ENCODE measurements at places on chromosomes 7 and 10.
A peak's percentile ranks its signal among the peaks of the same experiment; 100 is the strongest.

GRCh38 chr10:17497446-17498030, 43.1 kb upstream of the ST8SIA6 start:
- no peak for DNase-seq

GRCh38 chr10:79495791-79496190, 16.5 kb upstream of the EIF5AL1 start:
- no peak for DNase-seq

DNA sequence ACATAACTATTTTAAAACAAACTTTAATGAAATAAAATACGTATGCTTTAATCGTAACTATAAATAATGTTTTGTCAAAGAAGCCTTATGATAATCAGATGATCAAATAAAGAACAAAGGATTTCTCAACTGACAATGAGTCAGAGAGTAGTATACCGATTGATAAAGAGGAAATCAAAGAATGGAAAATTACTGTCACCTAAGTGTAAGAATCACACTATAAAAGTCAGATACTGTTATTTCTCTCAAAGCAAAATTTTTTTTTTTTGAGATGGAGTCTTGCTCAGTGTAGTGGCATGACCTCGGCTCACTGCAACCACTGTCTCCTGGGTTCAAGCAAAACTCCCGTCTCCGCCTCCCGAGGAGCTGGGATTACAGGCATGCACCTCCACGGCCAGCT, 18.8 kb downstream of the DNAJC2 start:
- no peak for DNase-seq

DNA sequence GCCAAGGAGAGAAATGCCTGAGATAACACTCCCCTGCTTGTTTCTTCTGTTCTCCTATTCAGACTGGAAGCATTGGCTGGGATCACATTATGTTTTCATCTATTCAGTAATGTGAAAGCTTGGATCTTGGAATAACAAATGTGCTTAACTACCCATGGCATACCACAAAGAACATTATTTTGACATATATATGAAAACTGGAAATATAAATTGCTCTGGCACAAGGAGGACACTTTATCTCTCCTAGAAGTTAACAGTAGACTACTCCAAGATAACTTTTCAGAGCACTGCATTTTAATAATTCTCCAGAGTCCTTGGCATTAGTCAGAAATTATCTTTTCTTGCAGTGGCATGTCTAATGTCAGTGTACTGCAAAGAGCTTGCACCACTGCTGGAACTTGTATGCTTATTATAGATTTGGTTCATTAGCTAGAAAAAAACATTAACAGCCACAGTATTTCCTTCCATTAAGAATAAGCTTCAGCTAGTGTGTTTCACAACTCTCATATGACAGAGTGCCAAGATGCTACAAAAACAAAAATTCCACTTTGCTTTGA, 169.3 kb upstream of the LRRN3 start:
- no peak for DNase-seq

DNA sequence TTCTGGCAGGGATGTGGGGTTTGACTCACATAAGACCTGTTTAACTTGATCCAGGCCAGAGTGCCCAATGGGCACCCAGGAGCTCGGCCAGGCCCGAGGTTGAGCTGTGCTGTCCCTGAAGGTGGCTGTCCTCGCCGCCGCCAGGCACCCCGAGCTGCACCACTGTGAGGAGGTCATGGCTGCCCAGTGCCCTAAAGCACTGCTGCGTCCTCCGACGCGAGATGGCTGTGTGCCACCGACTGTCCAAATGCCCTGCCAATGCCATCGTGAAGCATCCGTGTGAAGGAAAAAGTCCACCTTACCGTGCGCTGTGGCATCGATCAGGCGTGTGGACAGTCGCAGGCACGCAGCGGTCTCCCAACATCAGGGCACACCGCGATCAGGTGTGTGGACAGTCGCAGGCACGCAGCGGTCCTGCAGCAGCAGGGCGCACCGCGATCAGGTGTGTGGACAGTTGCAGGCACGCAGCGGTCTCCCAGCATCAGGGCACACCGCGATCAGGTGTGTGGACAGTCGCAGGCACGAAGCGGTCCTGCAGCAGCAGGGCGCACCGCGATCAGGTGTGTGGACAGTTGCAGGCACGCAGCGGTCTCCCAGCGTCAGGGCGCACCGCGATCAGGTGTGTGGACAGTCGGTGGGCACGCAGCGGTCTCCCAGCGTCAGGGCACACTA, 120.3 kb downstream of the VIPR2 start:
- no peak for DNase-seq

GRCh38 chr10:77550378-77550777, 87.2 kb downstream of the KCNMA1 start:
- no peak for DNase-seq

DNA sequence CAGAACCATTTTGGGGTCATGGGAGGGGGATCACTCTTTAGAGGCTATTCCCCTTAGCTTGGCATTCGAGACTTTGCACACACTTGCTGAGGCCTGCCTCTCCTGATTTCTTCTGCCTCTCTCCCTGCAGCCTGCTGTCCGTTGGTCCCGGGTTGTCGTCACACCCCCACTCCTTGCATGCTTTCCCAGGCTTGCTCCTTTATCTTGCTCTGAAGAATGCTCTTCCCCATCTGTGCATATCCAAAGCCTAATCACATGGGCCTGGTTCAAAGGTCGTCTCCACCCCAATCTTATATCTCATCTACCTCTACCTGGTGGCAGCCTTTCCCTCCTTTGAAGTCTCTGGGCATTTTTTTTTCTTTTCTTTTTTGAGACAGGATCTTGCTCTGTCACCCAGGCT, 24.3 kb upstream of the EMX2 start:
- DNase-seq, result no peak

- DNase-seq, result no peak
Observed at GRCh38 chr10:69356187-69356586, 60.5 kb downstream of the TACR2 start.

DNA sequence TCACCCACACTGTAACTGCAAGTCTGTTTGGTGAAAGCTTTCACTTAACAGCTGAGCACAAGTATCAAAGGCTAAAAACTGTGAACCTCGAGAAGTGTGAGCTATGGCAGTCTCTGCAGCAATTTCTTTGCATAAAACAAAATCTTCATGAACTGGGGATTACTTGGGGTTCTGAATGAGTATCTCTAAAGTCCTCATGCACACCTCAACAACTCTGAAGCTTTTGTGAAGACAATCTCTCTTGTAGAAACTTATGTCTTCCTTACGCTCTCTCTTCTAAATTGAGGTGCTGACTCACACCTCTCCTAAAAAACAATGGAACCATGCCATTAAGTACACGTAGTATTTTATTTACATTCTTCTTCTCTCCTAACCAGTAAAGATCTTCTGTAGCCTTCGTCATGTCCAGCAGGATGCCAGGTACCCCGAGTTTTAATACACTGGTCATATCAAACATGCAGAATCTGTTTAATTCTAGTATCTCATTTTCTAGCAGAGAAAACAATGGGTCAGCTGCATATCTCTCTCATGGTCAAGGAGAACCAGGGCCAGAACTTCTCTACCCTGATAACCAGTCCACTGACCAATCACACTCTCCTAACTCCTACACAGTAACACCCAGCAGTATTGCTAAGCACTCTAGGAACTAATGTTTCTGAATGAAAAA, 76.9 kb downstream of the UBE2H start:
- no peak for DNase-seq

DNA sequence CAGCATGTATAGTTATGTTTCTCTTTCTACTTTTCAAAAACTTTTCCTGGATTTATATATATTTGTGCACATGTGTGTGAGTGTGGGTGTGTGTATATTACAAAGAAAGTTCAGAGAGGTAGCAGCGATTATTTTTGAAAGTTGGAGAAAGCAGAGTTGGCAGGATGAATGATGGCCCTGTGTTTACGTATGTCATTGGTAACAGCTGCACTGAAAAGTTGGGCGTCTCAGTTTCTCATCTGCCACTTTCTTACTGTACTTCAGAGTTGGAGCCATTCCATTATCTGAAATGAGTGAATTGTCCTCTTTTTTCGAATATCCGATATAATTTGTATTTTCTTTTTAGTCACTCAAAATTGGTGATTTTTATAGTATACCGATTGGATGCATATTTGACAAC, 172.2 kb downstream of the CDK14 start:
- no peak for DNase-seq

DNA sequence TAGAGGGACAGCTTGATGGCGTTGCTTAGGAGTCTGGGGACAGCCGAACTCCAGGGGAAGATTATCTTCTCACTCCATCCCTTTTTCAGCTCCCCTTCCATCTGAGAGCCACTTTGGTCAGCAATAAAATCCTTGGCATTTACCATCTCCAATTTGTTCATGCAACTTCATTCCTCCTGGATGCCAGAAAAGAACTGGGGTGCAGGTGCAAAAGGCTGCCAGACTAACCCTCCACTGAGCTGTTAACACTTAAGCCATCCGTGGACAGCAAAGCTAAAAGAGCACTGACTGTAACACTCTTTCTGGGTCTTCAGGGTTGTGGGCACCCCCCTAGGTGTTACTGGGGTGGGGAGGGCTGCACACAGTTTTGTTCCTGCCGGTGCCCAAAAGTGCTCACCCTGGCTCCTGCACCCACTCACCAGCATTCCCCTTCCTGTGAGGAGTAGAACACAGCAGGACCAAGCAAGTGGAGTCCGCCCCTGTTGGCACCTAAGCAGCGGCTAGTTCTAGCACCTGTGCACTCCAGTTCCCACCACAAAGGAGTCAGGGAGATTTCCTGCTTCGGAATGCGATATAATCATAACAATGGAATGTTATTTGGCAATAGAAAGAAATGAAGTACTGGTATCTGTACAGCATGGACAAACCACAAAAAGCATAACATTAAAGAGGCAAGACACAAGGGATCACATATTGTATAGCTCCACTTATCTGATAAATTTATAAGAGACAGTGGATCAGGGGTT, 95.1 kb downstream of the NPY start:
- DNase-seq, result no peak

DNA sequence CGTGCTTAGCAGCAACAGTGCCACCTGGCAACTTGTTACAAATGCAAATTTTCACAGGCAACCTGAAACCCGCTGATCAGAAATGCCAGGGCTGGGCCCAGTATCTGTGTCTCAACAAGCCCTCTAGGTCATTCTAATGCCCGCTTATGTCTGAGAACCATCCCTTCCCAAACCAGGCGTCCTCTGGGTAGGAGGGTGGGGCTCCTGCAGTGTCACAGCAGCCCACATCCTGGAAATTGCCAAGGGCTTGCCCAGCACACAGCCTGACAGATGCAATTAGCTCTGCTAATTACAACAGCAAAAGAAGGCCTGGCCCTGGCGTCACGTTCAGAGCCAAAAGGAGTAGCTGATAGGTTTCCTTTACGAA, 15.9 kb downstream of the ITPRIP start:
- DNase-seq, result no peak

DNA sequence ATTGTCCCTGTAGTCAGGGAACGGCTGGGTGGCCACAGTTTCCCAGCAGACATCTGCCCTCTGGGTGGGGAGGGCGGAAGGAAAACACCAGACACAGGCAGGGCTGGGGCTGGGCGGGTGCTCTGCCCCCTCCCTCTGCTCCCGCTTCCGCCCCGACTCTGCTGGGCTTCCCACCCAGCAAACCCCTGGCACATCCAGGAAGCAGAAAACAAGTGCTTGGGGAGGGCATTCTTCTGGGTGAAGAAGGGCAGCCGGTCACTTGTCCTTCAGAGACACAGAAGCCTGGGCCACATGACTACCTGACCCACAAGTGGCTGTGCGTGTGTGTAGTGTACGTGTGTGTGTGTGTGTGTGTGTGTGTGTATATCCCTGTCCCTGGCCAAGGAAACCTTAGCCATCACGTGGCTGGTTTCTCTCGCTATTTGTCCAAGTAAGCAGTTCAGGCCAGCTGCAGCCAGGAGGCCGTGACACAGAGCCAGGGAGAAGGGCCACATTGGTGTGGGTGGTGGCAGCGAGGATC, 77.9 kb downstream of the ZMIZ1 start:
- peak; percentile 13 for DNase-seq

GRCh38 chr10:131082991-131083481, 228.5 kb downstream of the TCERG1L start:
- no peak for DNase-seq

DNA sequence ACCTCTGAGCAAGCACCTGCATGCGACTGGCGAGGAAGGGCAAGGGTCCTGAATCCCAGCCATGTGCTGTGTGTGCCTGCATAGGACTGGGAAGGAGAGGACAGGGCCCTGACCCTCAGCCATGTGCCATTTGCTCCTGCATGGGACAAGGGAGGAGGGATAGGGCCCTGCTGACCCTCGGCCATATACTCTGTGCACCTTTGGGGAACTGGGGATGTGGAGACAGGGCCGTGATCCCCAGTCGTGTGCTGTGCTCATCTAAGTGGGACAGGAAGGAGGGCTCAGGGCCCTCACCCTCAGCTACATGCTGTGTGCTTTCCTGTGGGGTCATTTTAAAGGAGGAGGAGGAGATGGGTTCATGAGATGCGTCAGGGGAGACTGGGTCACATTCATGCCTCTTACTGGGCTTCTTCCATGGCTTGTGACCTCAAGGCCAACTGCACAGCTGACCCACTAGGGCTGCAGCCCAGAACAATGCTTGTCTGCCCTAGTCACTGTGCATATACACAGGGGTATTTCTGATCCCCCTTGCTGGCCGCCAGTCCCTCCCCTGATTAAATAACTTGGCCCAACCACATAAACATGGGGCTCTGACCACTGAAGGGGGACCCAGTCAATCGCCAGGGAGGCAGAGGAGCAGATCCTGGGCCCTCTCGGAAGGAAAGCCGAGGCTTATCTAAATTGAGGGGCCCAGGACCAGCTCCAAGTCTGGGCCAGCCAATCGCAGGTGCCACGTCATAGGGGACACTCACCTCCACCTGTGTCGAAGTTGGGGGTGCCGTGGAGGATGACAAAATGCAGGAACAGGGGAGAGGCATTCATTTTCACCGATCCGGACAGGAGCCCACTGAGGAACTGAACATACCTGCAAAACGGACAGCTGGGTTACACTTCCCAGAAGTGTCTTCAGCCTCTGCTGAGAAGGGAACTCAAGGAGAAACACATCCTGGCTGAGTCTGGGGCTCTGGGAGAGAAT, 167.3 kb downstream of the TNS3 start:
- DNase-seq, result no peak

DNA sequence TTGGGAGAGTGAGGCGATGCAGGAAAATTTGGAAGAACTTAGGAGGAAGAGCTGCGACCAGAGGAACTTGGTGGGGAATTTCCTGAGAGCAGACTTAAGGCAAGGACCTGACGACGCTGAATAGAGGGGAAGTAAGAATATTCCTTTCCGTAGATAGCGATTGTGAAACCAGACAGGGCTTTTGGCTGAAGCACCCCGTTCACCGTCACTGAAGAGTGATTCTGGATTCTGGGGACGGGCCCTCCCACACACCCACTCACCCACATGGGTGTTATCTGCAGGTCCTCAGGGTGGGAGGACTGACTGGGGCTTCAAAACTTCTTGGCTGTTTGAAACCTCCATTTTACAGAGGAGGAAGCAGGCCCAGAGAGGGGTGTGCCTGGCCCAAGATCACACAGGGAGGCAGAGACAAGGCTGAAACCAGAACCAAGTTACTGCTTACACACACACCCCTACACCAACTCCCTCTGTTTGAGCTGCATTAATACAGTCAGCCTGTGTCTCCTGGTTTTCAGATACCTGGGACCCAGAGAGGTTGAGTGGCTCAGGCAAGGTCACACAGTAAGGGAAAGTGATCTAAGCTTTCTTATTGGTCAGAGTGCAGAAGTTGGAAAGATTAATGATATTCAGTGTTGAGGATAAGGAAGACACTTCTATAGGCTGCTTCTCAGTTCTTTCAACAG, 37.2 kb upstream of the CDH23 start:
- DNase-seq, result no peak

Measured in stimulated activated CD4-positive, alpha-beta T cell treated with anti-CD3 and anti-CD28 coated beads, Interleukin-4, amount 100 ng/mL, for 1 hour (primary cell).